NCI-H2081 treated with DMSO at 0.1 percent for 48 hours (cell line): ENCODE measurements at places on chromosomes 3 and 15.

- no peak for DNase-seq
These were observed 11.9 kb downstream of the CX3CR1 start for GRCh38 chr3:39267631-39268548.

DNA sequence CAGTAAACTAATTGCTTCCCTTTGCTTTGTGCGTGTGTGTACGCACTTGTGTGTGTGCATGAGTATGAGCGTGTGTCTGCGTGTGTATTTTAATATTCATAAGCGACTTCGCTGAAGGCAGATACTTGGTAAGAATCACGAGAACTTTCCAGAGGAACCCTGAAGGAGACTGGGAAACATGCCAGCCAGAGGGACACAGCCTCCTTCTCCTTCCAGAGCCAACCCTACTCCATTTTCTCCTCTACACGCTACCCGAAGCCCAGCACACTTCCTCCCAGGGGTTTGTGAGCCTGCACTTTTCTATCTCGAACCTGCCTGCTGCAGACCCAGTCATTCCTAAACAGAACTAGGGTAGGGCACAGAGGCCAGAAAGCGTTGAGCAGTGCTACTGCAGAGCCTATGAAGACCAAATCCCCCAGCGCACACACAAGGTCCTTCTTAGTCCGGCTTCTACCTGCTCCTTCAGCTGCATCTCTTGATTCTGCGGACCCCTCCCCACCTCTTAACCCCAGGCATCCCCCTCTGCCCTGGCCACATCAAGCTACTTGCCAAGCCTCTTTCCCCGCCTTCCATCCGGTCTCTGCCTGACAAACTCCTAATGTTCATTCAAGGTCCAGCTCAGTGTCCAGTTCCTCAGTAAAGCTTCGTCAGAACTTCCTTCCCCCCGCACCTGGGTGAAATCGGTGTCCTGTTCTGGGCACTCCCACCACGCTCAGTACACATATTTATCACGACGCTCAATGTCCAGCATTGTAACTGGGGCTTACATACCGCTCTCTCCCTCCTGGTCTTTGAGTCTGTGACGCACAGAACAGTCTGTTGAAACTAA, 191.8 kb downstream of the FAM43A start:
- DNase-seq: no peak

DNA sequence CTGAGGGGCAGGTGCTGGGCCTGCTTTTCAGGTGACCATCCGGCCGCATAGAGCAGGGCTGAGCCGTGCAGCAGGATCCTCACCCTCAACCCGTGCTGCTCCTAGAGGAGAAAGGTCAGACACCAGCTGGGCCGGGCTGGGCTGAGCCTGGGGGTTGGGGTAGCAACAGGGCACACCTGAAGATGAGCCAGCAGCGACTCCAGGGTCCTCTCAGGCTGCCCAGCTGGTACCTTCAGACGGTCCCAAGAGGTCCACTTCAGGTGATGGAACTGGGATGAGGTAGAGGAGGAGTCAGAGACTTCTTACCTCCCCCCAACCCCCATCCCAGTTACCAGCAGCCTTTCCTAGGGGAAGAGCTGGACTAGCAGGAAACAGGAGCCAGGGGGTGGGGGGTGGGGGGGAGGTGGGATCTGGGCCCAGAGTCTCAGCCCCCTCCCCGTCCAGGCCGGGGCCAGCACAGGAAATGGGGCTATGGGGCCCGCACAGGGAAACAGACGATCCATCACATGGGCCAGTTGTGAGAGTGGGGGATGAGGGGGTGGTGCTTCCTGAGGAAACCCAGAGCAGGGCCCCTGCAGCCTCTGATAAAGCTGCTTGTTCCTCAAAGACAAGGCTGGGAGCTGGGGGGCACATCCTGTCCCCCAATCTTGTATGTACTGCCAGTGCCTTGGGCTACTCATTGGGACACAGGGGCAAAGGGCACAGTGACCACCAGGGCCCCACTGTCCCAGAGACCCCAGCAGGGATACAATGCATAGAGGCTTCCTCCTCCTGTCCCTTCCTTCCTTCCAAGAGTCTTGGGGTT, 3.0 kb downstream of the INKA1 start:
- no peak for DNase-seq

DNA sequence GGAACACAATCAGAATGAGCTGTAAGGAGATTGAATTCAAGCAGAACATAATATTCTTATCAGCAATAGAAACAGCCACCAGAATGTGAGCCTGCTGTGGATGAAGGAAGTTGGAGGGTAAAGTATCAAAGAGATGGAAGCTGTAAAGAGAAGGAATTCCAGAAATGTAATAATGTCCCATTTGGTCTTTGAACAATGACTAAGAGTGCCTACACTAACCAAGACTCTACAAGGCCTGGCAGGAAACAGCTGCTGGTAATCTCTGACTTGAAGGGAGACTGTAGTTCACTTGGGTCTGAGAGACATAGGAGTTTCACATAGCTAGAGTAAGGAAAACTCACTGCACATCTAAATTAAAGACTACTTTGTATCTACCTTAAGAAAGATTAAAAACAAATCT, 1176.0 kb upstream of the ALCAM start:
- no peak for DNase-seq

GRCh38 chr3:193742628-193743027, 149.6 kb downstream of the OPA1 start:
- no peak for DNase-seq

DNA sequence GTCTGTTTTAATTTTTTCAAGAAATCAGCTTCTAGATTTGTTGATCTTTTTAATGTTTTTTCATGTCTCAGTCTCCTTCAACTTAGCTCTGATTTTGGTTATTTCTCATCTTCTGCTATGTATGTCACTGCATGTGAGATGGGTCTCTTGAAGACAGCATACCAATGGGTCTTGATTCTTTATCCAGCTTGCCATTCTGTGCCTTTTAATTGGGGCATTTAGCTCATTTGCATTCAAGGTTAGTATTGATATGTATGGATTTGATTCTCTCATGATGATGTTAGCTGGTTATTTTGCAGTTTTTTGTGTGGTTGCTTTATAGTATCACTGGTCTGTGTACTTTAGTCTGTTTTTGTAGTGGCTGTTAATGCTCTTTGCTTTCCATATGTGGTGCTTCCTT, 39.4 kb downstream of the CEP63 start:
- no peak for DNase-seq

DNA sequence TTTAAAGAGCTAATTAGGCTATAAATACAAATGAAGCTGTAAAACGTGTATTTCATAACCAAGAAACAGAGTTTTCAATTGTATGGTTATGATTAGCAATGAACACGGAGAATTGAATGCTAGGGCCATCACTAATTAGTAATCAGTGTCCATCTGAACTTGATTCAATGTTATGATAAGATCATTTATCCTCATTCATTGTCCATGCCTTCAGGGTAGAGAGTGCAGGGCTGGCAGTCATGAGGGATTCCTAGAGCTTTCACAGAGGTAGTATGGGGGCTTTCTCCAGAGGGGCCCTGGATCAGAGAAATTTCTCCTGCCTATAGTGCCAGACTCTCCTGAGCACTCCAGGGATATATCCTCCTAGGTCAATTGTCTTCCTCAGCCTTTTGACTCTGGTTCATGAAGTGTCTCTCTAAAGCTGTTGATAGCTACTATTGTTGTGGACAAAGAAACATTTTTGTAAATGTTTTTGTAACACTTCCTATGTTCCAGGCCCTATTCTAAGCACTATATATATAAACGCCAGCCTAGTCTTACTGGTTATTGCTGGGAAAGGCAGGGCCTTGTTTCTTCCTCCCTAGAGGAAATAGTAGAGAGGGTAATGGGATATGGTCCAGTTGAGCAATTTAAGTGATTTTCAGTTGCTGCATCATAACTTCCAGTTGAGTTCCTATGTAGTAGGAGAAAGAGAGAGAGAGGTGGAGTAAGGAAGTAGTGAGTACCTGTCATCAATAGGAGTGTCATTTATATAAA, 249.0 kb downstream of the NFKBIZ start:
- DNase-seq: no peak

GRCh38 chr3:137641879-137642704, 122.0 kb upstream of the SOX14 start:
- DNase-seq: no peak

GRCh38 chr3:68206524-68207117, 552.2 kb upstream of the SUCLG2 start:
- DNase-seq: no peak

GRCh38 chr3:114067804-114068203, 11.3 kb downstream of the QTRT2 start:
- no peak for DNase-seq

DNA sequence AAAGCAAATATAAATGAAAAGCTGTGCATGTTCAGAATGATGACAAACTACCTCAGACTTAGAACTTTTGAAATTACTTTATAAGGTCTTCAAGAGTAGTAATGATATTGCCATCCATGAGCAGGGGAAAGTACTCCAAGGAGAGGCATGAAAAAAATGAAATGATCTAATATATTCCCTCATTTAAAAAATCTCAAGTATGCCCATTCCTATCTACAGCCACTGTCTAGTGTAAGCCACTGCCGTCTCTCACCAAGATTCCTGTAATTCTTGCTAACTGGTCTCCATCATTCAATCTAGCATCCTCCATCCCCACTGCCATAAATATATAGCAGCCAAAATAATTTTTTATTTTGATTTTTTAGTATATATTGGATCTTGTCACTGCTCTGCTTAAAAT, 258.8 kb downstream of the PLOD2 start:
- no peak for DNase-seq

- DNase-seq: no peak
These were observed 26.1 kb upstream of the MFSD1 start for GRCh38 chr3:158775426-158776410.

- DNase-seq: no peak
These were observed 42.0 kb upstream of the ATP2B2 start for GRCh38 chr3:10547413-10547812.

- no peak for DNase-seq
These were observed 112.3 kb downstream of the RORA start for GRCh38 chr15:61116825-61117224.

DNA sequence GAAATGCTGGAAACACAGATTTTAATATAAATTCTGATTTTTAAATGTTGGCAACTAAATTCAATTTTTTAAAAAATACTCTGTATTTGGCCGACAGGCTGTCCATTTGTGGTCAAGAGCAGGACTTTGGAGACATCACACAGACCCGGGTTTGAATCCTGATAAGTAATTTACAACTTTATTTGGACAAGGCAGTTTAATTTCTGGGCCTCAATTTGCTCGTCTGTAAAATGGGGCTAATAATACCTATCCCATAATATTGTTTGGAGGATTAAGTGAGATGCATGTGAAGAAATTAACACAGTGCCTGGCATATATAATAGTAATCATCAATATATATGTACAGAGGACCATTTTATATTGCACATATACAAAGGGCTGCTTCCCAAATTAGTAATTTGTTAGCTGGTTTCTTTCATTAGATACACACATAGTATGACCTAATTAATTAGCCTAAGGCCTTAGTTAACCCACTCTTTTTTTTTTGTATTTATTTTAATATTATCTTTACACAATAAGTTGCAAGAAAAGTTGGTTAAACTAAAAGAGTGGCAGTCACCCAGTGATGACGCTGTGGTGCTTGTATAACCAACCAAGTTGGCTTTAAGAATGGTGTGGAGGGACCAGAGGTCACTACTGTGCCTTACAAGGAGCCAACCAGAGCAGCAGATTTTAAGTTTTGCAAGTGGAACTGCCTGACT, 665 bp downstream of the PIGB start:
- no peak for DNase-seq

DNA sequence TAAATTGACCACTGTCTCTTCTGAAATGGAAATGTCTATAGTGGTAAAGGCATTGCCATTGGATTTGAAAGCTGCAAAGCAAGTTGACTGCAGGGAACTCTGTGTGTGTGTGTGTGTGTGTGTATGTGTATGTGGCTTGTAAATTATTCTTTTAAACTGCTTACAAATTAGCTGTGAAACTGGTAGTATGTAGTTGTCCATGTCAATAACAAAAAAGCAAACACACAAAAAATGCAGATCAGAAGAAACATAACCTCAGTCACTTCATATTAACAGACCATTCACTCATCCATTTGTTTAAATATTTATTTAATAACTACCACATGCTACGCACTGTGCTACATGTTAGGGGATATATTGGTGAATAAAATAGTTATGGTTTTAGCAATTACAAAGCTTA, 837.7 kb downstream of the FHIT start:
- no peak for DNase-seq

DNA sequence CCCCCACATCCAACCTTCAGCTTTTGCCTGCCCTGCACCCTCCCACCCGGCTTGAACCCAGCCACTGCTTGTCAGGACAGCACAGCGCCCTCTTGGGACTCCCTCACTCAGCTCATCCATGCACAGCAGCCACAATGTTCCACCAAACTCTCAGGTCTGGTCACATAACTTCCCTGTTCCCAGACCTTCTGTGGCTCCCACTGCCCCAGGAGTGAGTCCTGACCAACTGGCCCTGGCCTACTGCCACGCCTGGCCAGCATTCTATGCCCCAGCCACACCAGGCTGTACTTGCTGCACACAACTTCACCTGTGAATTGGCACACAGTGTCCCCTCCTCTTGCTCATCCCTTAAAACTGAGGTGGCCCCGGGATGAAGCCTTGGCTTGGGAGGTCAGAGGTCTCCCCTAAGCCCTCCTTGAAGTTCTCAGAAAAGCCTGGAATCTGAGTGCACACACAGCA, 21.0 kb downstream of the PLXNB1 start:
- DNase-seq: no peak
